ENCODE measurements at places on chromosomes 3 and 15.

DNA sequence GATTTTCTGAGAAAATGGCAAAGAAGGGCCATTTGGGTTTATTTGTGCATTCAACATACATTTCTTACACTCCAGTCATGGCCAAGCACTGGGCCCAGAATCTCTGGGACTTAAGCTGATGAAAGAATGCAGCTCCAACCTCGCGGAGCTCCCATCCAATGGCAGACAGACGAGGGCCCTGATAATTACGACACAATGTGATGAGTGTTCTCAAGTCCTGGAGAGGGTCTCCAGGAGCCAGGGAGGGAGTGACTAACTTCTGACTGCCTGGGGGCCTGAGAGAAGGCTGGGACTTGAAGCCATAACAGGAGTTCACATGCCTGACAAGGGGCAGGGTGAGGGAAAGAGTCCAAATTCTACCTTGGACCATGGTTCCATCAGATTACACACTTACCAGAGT is 42.6 kb upstream of the BNC1 start:
- no peak for DNase-seq

DNA sequence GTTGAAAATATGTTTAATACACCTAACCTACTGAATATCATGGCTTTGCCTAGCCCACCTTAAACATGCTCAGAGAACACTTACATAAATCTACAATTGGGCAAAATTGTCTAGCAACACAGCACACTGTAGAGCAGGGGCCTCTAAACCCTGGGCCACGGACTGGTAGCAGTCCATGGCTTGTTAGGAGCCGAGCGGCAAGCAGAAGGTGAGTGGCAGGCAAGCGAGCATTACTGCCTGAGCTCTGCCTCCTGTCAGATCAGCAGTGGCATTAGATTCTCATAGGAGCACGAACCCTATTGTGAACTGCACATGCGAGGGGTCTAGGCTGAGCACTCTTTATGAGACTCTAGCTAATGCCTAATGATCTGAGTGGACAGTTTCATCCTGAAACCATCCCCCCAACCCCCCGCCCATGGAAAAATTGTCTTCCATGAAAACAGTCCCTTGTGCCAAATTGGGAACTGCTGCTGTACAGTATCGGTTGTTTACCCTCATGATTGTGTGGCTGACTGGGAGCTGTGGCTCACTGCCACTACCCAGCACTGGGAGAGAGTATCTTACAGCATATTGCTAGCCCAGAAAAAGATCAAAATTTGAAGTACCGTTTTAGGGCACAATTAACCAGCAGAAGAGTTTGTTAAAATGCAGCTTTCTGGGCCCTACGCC is 26.1 kb downstream of the CMSS1 start:
- no peak for DNase-seq

- DNase-seq: no peak
Measured at GRCh38 chr3:163490119-163490518, 1588.2 kb downstream of the SI start.

DNA sequence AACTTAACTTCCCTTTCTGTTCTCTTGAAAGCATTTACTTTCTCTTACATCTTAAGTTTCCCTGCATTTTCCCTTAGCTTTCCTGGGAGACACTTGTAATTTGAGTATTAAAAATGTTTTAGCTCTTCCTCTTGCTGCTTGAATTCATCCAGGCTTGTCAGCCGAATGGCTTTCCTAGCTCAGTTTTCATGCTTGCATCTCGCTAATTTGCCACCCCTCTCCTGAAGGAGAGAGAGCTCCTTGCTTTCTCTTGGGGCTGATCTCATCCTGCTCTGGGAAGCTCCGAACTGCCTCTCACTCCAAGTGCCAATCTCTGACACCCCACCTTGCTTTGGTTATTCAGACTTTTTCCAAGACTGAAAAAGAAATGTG is 374.6 kb upstream of the TBL1XR1 start:
- DNase-seq: no peak

DNA sequence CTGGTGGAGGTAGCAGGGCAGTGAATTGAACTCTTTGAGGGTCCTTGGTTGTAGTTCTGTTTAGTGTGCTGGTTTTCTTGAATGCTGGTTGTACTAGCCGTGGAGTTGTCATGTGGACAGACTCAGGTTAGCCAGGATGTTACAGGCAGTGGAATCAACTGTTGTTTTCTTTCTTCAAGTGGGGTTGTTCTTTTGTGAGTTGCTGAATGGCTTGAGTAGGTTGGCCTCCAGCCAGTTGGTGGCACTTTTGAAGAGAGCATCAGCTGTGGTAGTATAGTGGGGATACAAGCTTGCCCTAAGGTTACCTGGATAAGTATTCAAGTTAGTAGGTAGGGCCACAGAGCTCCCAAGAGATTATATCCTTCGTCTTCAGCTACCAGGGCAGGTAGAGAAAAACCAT is 31.8 kb upstream of the RARB start:
- no peak for DNase-seq

- no peak for DNase-seq
Measured at GRCh38 chr15:51692154-51692553, 10.9 kb downstream of the SCG3 start.
